ENCODE measurements at places on chromosomes 6 and 20.

GRCh38 chr20:11496380-11496779 lies 421.3 kb upstream of the BTBD3 start:
- DNase-seq = no peak

- no peak for DNase-seq
These were observed 32.4 kb upstream of the TIAM2 start for GRCh38 chr6:154962753-154963152.

DNA sequence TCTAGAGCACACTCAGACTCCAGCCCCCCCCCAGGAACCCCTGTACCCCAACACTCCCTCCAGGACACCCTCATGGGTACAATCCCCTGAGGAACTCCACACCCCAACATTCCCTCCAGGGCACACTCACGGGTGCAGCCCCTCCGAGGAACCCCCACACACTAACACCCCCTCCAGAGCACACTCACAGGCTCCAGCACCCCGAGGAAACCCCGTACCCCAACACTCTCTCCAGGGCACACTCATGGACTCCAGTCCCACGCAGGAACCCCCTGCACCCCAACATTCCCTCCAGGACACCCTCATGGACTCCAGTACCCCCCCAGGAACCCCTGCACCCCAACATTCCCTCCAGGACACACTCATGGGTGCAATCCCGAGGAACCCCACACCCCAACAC lies 31.6 kb downstream of the LAMA5 start:
- no peak for DNase-seq

- no peak for DNase-seq
These were observed 55.2 kb downstream of the B4GALT5 start for GRCh38 chr20:49658508-49658907.

DNA sequence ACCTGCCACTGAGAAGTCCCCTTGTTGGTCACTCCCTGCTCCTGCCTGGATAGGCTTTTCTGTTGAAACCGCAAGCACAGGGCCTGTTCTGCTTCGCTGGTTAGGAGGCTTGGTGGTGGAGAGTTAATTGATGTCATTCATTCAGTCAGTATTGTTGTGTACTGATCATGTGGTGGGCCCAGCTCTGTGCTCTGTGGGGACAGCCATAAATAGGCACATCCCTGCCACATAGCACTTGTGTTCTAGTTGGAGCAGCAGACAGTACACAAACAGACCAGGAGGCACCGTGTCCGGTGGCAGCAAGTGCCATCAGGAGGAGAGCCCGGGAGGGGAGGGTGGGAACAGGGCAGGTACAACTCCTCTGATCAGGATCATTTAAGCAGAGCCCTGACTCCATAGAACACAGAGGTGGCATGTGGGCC lies 155.2 kb upstream of the INSM1 start:
- DNase-seq = no peak

DNA sequence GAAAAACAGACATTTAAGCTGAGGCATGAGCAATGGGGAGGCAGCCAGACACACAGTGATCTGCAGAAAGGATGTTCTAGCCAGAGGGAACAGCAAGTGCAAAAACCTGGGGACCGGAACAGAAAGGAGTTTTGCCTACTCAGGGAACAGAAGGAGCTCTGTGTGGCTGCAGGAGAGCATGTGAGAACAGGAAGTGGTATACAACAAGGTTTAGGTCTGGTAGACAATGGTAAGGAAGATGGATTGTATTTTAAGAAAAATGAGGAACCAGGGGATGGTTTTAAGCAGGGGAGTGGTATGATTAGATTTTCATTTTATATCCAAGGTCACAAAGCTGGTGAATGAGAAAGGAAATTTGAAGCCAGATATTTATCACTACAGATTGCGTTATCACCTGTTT lies 157.5 kb downstream of the UNC5CL start:
- no peak for DNase-seq

Data from activated CD8-positive, alpha-beta memory T cell treated with anti-CD3 and anti-CD28 coated beads, Interleukin-2, amount 50 U/mL, for 4 hours (primary cell).